A673 (cell line): ENCODE measurements at places on chromosomes 4 and X.

DNA sequence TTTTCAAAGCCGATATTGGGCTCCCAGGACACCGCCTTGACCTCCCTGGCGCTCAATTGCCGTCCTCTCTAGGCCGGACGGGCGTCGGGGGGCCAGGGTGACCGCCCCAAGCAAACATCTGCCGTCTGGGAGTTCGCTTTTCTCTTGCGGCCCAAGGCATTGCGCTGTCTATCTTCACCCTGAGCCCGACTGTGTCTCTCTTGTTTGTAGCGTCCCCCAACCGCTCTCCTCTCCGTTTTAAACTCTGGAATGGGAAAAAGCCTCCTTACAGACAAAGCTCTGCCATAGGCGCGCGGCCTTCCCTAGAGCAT is 551 bp upstream of the ARX start:
- no peak for DNase-seq

GRCh38 chr4:27568236-27568951 is 707.8 kb downstream of the STIM2 start:
- no peak for DNase-seq

GRCh38 chr4:85142451-85142850 is 176.0 kb upstream of the WDFY3 start:
- no peak for DNase-seq

DNA sequence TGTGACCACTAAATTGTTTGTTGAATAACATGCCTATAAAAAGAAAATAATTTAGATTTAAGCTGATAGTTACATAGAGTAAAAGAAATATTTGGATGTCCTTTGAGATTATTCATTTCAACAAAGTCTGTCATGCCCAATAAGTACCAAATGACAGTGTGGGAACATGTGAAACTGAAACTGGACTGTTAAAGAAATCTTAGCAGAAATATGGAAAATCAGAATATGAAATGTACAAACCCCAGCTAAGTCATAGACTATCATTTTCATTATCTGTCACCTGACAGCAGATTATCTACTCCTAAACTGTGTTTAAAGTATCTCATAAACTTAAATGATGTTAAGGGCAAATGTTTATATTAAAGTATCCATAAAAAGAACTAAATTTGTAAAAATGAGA is 437.8 kb upstream of the FAM241A start:
- no peak for DNase-seq

DNA sequence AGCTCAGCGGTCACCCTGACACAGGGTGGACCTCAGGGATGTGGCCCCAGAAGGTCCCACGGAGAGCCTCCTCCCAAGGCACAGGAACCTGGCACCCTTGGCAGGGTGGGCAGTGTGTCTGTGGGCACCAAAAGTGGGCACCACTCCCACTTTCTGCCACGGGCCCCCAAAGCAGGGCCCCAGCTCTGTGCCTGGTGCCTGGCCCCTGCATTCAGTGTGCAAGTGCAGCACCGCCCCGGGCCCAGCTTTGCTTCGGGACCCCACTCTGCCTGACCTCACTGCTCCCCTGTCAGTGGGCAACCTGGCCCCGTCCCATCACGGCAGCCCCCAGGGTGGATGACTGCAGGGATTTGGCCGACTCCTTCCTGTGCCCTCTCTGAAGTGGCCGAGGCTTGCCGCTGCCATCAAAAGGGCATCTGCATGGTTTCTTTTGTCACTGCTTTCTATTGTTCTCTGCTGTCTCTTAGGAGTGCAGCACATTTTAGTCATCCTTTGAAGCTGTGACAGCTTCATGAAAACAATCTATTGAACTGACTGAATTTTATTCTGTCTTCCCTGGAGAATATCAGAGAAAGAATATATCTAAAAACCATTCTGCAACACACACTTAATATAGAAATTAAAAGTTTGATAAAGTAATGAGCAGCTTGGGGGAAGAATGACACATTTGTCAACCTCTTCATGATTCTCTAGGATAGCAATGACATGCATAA is 302.4 kb downstream of the FAM47B start:
- DNase-seq, result no peak

- no peak for DNase-seq
These were observed 99.0 kb downstream of the ARSJ start for GRCh38 chr4:113880240-113881028.

DNA sequence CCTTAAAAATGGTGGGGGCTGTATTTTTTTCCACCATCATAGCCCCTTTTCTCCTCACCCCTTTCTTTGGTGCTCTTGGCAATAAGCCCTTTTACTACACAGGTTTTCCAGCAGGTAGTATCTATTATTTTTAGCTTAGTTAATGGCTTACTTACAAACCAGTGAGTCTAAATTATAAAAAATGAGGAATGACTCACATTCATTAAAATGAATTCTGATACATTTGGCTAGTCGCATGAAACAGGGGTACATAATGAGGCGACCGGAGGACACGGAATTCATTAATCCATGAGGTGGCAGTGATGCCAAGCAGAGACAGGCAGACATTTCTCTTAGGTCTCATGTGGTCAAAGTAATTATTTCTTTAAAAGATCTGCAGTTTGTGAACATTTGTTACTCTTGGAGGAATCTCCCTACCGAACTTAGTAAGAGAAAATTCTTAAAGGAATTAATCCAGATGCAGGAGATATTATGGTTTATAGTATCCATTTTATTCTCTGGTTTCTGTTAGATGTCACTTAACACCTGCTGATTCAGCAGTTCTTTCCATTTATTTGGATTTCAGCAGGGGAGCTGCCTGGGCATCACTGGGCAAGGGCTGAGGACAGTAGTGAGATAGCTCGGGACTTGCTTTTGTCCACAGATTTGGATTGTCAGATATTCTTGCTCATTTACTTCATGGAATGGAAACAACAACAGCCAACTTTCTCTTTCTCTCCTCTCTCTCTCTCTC is 575.0 kb upstream of the NR3C2 start:
- no peak for DNase-seq

DNA sequence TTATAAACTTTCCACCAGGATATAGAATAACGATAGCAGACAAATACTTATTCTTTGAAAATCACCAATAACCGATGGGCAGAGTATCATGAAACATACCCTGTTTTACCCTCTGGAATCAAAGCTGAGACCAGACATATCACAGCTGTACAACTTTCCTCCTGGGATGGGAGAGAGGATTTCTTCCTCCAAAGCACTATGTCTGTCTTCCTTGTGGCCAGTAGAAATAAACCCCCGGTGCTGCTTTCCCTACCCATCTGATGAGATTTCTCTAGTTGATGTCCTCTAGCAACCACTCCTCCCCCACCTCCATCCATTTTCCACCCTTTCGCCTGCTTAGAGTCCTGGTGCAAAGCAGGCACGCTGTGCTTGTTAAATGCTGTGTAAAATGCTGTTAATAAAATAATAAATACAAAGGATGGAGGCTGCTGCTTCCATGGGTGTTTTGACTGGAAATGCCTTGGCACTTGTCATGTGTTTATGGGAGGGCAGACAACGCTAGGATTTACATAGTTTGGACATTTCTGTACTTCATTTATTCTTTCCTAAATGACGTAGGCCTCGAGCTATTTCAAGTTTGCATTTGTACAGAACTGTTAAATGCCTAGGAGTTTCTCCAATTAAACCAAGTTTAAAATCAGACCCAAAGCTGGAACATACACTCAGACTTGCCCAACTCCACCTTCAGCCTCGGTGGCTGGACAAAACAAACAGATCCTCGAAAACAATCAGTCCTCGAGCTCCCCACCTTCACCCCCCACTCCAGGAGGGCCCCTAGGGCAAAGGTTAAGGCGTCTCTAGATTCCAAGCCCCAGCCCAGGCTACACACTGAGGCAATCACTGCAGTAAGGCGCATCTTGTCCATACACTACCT is 10.1 kb downstream of the BCOR start:
- DNase-seq, result no peak

GRCh38 chr4:107733431-107733925 is 13.4 kb upstream of the PAPSS1 start:
- DNase-seq, result no peak

DNA sequence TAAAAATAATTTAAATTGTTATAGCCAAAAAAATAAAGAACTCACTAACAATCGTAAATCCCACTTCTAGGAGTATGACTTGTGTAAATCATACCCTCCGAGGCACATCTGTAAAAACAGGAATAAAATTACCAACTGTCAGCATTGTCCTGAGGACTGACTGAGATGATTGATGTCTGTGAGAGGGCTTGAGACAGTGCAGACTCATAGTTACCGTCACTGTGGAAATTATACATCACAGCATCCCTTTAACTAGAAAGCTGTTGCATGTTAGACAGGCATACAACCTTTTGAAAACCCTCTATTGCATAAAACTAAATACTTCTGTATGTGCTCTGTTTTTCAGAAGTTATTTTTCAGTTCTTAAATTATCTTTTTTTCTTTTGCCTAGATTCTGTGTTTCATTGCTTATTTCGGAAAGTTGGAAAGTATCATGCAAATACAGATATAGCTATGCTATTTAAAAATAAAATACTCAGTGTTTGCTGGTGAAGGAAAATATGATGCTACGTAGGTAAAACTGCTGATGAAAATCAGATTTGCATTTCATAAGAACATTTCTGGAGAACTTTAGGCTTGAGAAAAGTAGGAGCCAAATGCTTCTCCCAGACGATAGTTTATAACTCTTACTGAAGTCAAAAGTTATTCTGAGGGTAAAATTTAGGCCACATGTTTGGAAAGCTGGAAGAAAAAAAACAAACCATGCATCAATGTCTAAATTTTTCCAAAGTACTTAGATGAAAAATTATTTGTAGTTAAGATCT is 13.6 kb upstream of the RBPJ start:
- no peak for DNase-seq

DNA sequence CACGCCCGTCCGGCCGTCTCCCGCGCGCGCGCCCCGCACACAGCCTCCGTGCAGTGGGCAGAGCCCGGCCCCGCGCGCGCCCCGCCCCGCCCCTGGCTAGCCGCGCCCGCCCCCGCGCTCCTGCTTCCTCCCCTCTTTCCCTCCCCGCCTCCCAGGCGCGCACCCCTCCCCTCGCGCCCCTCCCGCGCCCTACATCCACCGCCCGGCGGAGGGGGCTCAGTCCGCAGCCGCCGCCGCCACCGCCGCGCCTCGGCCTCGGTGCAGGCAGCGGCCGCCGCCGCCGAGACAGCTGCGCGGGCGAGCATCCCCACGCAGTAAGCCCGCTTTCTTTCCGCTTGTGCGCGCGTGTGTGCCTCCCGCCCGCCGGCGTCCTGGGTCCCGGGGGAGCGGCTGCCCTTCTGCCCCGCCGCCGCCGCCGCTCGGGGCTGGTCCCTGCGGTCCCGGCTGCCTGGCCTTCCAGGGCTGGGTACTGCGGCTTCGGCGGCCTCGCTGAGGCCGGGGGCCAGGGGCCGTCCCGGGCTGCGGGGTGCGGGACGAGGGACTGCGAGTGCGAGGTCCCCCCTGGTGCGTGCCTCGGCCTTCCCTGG is at the start of gene FHL1:
Gene FHL1 (plus strand): TSS at position 219 of the 587 bp plus-strand sequence.
- peak; percentile 52 for DNase-seq

DNA sequence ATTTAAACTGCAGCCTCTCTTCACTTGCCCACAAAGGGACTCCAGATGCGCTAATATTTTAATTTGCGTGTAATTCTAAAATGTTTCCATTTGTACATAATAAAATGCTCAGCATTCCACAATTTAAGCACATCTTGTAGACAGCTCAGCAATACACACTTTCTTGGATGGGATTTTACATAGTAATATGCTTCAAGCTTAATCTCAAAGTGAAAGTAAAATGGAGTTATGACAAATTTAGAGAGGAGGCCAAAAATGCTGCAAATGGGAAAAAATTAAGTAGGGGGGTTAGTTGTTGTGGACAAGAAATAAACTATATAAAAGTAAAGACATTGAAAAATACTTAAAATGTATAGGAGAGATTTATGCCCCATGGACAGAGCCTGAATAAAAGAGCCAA is 149.1 kb downstream of the FBXO8 start:
- peak; percentile 60 for DNase-seq

DNA sequence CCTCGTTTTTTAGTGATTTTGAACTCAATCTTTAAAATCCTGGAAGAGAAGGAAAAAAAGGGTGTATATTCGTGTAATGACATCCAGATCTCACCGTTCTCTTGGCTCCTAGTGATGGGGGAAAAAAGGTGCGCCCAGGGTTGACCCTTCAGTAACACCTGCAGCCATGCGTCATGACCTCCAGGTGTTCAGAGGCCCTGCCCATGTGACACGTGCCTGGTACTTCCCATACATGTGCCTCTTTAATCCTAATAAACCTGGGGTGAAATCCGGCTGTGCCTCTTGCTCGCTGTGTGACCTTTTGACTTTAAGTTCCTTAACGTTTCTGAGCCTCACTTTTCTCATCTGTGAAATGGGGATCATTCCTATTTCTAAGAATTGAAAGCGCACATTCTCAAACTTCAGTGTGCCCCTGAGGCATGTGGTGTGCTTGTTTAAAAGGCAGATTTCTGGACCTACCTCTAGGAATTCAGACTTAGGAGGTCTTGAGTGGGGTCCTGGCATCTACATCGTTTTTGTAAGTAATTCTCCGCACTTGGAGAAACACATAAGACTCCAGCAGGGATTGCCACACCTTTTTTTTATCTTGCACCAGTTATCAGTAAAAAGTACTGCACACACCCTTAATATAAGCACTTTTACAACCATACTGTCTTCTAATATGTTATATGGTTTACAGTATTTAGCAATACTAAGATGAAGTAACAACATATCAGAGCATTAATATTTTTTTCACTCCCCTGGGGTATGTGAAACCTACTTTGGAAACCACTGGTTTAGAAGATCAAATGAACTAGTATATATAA is 90.1 kb downstream of the RELL1 start:
- no peak for DNase-seq

- no peak for DNase-seq
These were observed 8.1 kb downstream of the NEK1 start for GRCh38 chr4:169604131-169604900.

- DNase-seq, result no peak
These were observed 406.5 kb downstream of the RPA4 start for GRCh38 chrX:97290199-97290598.

DNA sequence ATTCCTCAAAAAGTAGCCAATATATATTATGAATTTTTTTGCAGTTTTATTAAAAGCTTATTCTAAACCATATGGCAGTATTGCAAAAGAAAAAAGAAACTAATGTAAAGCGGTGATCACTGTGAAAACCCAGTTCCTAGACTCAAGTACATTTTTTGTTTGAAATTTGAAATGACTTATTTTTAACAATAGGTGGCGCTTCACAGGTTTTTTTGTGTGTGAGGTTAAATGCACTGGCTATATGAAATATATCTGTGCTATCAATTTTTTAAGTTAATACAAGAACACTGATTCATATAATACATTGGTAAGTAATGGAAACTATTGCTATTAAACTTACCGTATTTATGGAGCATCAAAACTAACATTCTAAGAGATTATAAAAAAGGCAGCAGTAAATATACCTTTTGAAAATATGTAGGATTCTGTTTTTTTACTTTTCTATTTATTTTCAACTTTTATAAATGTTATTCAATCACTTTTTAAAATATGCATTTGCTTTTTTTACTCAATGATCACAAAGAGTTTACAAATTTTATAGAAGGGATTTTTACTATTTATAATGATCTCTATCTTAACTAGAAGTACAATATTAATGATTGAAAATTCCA is 5.6 kb upstream of the SPRY1 start:
- peak; percentile 55 for DNase-seq
